Activated gamma-delta T cell (primary cell): ENCODE measurements at places on chromosomes 12 and 14.
A peak's percentile ranks its signal among the peaks of the same experiment; 100 is the strongest.

GRCh38 chr12:69196302-69197288 is 42.8 kb upstream of the CPSF6 start:
- DNase-seq: no peak

DNA sequence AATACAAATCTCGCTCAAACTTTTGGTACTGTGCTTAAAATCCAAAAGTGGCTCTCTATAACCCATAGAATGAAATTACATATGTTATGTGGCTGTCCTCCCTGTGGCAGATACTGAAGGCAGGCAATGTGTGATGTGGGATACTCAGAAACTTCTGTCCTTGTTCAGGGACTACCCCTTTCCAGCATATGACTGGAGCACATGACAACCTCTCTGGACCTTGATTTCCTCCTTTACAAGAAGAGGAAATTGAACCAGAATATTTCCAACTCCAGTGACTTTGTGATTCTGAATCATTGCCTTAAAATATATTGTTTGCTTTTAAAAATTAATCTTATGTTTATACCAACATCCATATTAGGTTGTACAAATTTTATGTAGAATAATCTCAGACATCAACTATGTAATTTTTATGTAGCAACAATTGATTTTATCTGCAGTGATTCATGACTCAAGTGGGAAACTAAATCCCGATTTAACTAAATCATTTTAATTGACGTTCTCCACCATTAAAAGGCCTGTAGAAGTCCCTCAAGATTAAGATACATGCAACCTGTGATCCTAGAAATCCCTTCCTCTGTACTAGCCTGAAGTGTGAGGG is 162.4 kb downstream of the AKAP6 start:
- no peak for DNase-seq

DNA sequence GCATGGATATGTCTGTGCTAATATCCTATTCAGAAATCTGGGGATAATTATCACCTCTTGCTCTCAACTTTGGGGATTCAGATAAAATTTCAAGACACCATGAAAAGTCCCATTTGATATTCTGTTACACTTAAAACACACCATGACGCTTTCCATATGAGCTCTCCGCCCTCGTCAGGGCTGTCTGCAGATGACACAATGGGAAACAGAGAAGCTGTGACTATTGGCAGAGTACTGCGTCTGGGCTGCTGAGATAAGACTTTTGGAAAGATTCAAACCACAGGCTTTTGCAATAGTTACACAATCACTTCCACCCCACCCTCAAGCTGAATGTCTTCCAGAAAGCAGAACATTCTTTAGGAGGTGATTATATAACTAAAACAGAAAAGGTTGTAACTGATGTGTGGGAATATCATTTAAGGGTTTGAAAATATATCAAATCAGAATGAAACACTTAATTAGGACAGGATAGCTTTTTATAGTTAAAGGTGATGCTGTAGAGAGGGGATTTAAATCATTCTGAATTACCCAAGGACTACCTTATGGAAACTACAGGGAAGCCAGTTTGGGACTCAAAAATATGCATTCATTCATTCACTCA is 75.3 kb upstream of the TMPO start:
- no peak for DNase-seq

- DNase-seq: no peak
These were observed 4.1 kb downstream of the TSPAN11 start for GRCh38 chr12:30930641-30931040.

DNA sequence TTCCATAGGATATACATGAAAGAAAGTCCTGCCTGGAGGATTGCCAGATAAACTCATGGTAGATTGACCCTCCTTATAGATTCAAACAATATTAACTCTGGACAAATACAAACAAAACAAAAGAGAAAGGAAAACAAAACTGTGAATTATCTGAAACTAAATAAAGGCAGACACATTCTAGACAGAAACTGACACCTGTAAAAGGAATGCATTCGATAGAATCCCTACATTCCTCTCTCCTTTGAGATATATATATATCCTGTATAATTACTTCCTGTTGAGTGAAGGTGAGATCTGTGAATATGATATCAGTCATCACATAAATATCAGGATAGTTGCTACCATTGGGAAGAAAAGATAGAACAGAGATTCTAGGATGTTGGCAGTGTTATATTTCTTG is 948.4 kb upstream of the ATXN7L3B start:
- DNase-seq: no peak

DNA sequence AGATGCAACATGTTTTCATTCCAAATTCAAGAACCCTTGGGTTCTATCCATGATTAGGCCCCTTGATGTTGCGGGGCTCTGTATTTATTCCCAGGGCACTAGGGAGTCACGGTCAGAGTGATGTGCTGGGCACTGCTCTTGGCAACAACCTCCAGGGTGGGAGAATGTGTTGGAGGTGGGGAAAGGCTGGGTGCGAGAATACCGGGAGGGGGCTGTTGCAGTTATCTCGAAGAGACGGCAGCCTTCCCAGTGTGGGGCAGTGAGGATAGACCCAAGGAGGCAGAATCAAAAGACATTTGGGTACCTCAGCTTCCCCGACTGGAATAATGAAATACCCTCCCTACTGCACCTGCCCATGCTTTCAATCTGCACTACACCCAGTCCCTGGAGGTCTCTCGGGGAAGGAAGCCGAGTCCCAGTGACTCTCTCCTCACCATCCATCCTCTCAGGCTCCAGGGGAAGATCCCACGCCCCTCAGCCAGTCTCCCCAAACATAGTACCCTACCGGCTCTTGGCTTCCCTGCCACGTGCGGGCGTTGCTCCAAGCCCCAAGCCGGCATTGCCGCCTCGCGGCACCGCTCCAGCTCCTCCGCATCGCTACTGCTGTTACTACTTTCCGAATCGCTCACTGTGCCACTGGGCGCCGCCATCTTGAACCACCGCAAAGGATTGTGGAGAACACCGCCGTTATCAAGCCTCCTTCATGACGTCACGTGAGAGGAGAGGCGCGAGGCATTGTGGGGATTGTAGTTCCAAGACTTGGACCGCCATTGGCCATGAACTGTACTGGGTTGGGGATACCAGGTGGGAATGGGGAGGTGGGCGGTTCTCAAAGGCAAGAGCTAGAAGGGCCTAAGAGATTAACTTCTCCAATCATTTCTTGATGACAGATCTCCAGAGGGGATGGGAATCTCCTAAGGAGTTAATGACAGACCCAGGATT is at the start of gene C12orf43:
C12orf43 (minus strand) TSS at position 663 of the 942 bp plus-strand sequence; CDS start at position 650, 13 bp downstream.
- peak; percentile 47 for DNase-seq
